ENCODE measurements at places on chromosomes 12 and 14. TPM values are rescaled to one million over a fixed set of nuclear protein-coding genes. Genes with fewer than 3 reads are reported as not detected.

OR6C2 gene
- polyA plus RNA-seq: not detected

SOX5 gene
- not detected for polyA plus RNA-seq

OR4K13 gene
- not detected for polyA plus RNA-seq

GNB3 gene
- not detected for polyA plus RNA-seq

SERPINA9 gene
- polyA plus RNA-seq: not detected

ERG28 gene
- polyA plus RNA-seq: 27.3 TPM

NXPH4 gene
- polyA plus RNA-seq: 0.46 TPM
